ENCODE measurements at places on chromosomes 2 and 18.

DNA sequence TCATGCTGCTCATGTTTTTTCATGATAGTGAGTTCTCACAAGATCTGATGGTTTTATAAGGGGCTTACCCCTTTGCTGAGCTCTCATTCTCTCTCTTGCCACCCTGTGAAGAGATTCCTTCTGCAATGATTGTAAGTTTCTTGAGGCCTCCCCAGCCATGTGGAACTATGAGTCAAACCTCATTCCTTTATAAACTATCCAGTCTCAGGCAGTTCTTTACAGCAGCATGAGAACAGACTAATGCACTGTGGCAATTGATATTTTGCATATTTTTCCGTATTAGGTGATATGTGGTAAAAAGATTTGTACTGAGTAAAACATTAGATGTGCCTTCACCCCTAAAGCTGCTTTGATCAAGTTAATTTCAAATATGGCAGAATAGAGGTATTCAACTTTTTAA lies 48.8 kb downstream of the RAB27B start:
- DNase-seq = no peak

GRCh38 chr18:35619464-35619863 lies 37.9 kb downstream of the GALNT1 start:
- no peak for DNase-seq

- no peak for DNase-seq
Observed at GRCh38 chr18:449374-449773, 51.1 kb downstream of the COLEC12 start.

GRCh38 chr2:185436787-185437372 lies 301.7 kb upstream of the FSIP2 start:
- DNase-seq = no peak

DNA sequence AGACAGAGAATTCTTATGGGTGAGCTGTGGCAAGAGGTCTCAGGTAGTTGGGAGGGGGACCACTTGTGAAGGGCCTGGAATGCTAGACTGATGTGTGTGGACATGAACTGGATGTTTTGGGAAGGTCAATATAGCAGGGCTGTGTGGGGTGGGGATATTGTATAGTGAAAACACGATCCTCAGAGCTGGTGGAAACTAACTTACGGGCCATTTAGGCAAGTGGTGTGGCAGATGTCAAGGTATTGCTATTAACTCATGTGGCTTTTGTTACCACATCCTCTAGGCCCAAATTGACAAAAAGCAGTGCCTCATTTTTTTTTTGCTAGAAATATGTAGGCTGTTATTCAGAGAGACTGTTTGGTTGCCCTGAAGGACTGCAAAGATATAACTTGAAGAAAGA lies 8.0 kb upstream of the GALNT1 start:
- DNase-seq = no peak

DNA sequence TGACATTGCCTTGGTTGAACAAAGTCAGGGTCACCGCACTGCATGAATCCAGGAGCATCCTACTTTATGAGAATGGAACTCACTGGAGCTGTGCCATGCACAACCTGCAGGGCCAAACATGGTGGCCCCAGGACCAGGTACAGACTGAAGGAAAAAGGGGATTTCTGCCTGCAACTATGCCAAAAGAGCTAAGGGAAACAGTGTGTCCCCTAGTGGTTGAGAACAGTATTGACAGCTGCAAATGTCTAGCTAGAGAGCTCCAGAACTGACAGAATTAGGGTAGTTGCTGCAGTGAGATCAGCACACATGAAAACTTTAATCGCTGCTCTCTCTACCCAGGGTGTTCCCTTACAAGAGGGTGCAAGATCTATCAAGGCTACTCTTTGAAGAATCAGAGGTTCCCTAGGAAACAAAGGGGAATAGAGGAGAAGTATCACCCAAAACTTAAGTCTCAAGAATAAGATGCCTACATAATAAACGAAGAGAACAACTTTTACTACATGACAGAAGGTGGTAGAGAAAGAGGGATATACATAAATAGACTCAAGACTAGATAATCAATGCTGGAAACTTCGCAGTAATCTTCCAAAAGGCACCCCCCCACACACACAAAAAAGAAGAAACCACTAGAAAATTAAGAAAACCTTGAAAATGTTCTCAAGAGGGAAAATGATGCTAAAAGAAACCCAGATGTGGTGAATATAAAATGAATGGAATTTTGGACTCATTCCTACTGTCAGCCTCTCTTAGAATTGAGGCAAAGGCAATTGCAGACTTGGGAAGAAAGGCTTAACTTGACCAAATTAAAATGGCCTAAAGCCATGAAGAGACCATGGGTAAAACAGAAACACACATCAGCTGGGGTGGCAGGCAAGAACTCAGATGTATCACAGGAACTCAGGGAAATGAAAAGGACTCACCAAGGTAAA lies 43.6 kb upstream of the IHH start:
- DNase-seq = peak; percentile 31

- no peak for DNase-seq
Observed at GRCh38 chr18:78304192-78305164, 675.1 kb upstream of the SALL3 start.

GRCh38 chr18:56157541-56157940 lies 480.9 kb downstream of the TXNL1 start:
- DNase-seq = no peak

- no peak for DNase-seq
Observed at GRCh38 chr18:44927127-44927849, 246.6 kb downstream of the SETBP1 start.

GRCh38 chr2:42028571-42029148 lies 19.2 kb upstream of the PKDCC start:
- DNase-seq = no peak

DNA sequence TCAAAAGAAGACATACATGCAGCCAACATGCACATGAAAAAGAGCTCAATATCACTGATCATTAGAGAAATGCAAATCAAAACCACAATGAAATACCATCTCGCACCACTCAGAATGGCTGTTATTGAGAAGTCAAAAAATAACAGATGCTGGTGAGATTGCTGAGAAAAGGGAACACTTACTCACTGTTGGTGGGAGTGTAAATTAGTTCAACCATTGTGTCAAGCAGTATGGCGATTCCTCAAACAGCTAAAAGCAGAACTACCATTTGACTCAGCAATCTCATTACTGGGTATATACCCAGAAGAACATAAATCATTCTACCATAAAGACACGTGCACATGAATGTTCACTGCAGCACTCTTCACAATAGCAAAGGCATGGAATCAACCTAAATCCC lies 95.5 kb upstream of the XIRP2 start:
- DNase-seq = no peak

- DNase-seq = no peak
Observed at GRCh38 chr2:190815226-190815625, 65.4 kb upstream of the GLS start.

DNA sequence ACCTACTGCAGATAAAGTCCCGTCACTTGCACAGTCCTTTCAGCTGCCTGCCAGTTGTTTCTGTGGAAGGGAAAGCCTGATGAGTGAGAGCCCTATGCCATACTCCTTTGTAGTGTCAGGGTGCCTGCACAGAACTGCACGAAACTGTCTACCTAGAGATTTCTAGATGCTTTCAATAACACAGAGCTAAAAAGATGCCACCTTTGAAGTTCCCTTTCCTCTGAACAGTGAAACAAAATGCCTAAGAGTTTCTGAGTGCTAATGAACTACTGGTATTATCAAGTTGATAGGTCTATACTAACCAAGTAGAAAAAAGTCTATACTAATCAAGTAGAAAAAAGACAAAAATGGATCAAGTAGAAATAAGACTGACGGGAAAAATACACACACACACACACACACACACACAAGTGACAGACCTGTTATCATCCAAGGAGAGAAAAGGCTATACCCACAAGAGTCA lies 79.0 kb downstream of the TLK1 start:
- DNase-seq = no peak

GRCh38 chr2:96503637-96504243 lies 1.4 kb downstream of the NEURL3 start:
- DNase-seq = no peak

DNA sequence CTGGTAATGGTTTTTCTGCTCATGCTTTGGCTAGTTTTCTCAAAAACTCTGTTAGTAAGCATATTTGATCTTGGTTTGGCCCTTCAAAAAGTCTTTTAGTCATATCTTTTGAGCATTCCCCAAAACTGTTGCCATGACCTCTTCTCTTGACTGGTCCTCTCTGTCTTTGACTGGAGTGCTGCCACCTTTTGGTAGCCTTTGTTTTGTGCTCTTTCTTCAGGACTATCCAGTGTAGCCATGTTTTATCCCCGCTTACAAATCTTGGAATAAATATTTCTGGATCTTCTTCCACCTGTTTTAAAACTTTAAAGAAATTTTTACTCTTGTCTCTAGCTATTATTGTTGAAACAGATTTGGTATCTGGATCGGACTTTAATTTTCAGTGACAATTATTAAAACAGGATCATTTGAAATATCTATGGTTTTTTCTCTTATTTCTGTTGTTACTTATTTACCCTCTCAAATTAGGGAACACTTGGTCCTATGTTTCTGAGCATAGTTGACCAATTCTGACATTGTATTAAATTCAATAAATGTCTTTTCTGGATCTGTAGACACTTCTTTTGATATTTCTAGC lies 965 bp upstream of the ELOA2 start:
- peak; percentile 11 for DNase-seq

- DNase-seq = no peak
Observed at GRCh38 chr2:61011678-61012077, 5.8 kb upstream of the PEX13 start.

- DNase-seq = peak; percentile 67
Observed at GRCh38 chr2:120520929-120521912, 175.3 kb downstream of the INHBB start.

GRCh38 chr2:62964671-62965070 lies 86.0 kb upstream of the OTX1 start:
- DNase-seq = no peak

GRCh38 chr2:10918661-10919409 lies 7.1 kb downstream of the KCNF1 start:
- peak; percentile 52 for DNase-seq

- no peak for DNase-seq
Observed at GRCh38 chr2:218871345-218872302, 9.0 kb upstream of the WNT10A start.

DNA sequence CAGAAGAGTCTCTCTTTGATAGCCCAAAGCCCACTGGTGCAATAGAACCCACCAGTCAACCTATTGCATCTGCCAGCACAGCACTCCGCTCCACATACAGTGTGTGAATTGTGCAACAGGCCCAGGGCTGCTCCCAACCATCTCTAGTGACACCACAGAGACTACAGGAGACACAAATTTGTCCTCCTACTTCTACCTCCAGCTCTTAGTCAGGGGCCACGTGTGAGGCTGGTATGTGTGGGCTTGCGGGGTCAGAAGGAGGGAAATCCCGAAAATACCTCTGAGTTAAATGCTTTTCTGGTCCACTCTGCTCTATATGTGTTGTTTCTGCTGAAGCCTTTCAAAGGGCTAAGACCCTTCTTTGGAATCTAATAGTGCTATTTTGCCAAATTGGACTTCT lies 18.0 kb downstream of the DGUOK start:
- DNase-seq = no peak

DNA sequence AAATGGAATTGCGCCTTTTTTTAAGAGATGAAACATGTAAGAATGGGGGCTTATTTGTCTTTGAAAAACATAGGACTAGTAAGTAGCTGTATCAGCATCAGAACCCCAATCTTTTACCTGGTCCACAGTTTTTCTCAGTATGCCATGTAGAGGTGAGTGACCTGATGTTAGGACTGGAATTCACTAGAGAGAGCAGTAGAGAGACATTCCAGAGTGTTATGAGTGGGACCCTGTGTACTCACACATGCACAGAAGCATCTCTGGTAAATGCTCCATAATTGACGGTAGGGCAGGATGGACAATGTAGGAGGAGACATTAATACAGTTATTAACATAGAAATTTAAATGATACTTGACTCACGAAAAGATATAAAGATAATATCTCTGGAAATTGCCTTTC lies 1.4 kb upstream of the GALNT13 start:
- DNase-seq = no peak

GRCh38 chr2:95215018-95215612 lies 7.8 kb downstream of the ZNF892 start:
- DNase-seq = no peak

DNA sequence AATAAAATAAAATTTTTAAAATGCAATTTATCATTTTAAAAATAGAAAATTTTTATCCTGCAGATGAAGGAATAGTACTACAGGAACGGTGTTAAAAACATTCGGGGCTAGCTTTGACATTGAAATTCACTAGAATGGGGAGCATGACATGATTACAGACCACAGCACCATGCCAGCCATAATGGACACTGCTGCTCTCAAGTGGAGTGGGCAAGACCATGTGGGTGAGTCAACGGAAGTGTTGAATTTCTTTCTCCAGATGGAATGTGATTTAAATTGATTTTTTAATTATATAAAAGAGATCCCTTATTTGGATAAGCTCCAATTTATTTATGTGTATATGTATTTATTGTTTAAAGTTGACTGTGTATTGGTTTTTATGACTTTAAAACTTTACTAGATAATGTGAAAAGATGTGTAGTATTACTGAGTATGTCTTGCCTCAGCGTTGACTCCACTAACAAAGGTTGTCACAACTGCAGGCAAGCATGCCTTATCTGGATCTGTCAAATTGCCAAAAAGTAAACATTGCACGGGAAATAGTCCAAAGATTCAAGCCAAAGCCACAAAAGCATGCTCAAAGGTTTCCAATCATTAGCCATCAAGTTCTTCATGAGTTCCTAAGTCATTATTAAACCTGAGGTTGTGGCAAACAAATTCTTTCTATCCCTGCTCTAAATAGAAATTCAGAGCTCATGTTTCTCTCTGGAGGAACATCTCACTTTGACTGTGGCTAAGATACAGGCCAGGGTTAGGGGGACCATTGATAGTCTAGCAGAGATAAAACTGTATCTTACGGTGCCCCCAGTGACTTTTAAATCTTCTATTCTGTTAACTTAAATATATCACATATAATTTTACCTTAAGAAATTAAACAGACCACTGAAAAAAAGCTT lies 536.9 kb downstream of the TMX3 start:
- no peak for DNase-seq

DNA sequence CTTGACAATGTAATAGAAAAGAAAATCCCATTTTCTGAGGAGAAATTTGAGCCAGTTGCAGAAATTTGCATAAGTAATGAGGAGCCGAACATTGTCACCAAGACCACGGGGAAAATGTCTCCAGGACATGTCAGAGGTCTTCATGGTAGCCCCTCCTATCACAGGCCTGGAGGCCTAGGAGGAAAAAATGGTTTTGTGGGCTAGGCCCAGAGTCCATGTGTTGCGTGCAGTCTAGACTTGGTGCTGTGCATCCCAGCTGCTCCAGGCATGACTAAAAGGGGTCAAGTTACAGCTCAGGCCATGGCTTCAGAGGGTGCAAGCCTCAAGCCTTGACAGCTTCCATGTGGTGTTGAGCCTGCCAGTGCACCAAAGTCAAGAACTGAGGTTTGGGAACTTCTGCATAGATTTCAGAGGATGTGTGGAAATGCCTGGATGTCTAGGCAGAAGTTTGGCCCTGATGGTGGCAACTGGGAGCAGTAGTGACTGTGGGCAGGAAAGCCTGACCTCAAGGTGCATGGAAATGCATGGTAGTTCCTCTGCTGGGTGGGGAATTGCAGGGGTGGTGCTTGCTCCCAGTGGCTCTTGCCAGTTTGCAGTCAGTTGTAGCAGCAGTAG lies 41.9 kb upstream of the CCDC195 start:
- DNase-seq = no peak

Measured in K562 (cell line).